ENCODE measurements at places on chromosomes 3 and 15. TPM values are rescaled to one million over a fixed set of nuclear protein-coding genes. Genes with fewer than 3 reads are reported as not detected.

MAP1A gene
- total RNA-seq: 60.9 TPM

DNA sequence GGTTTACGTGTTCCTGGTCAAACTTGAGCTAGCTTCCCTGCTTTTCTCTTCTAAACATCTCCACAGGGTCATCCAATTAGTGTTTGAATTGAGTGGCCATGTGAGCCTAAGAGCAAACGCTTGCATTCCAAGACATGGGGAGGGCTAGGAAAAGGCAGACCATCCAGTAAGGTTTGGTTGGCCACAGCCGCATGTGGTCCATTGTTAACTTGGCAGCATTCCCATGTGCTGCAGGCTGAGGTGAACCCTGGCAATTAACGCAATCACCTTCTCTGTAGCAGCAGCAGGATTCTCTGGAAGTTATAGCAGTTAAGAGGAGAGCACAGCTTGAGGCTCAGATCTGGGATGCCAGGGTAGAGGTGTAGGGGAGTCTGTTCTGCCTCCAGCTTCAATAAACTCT is 502.2 kb upstream of the LMCD1 start:
- DNase-seq: no peak

FBXL2 gene
- 16.8 TPM for total RNA-seq

GRCh38 chr3:66484106-66484844 is 16.5 kb downstream of the LRIG1 start:
- DNase-seq: no peak

GREM1 gene
- 527 TPM for total RNA-seq

OGG1 gene
- 32.2 TPM for total RNA-seq

DNA sequence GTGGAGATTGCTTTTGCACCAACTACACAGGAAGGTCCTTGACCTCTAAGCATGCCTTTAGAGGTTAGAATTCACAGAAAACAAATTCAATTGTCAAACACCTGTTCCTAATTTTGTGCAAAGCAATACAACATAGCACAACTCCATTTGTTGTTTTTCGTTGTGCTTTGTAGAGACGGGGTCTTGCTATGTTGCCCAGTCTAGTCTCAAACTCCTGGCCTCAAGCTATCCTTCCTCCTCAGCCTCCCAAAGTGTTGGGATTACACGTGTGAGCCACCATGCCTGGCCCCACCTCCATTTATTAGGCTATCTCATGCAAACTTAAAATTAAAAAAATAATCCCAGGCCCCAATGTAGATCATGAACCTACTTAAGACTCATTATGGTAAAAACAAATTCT is 6.0 kb downstream of the NCBP2 start:
- no peak for DNase-seq

- DNase-seq: no peak
These were observed 19.5 kb downstream of the GMPS start for GRCh38 chr3:155889952-155890351.

DNA sequence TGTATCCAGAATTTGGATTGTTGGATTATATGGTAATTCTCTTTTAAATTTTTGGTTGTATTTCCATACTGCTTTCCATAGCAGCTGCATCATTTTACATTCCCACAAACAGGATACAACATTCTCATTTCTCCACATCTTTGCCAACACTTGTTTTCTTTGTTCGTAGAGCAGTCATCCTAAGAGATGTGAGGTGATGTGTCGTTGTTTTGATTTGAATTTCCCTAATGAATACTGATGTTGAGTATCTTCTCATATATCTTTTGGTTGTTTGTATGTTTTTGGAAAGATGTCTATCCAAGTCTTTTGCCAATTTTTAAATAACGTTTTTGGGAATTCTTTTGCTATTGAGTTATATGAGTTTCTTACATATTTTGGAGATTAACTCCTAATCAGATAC is 93.6 kb downstream of the GMNC start:
- no peak for DNase-seq

GRCh38 chr3:30221619-30222018 is 384.8 kb upstream of the TGFBR2 start:
- no peak for DNase-seq

ADCY5 gene
- total RNA-seq: 0.43 TPM

DNA sequence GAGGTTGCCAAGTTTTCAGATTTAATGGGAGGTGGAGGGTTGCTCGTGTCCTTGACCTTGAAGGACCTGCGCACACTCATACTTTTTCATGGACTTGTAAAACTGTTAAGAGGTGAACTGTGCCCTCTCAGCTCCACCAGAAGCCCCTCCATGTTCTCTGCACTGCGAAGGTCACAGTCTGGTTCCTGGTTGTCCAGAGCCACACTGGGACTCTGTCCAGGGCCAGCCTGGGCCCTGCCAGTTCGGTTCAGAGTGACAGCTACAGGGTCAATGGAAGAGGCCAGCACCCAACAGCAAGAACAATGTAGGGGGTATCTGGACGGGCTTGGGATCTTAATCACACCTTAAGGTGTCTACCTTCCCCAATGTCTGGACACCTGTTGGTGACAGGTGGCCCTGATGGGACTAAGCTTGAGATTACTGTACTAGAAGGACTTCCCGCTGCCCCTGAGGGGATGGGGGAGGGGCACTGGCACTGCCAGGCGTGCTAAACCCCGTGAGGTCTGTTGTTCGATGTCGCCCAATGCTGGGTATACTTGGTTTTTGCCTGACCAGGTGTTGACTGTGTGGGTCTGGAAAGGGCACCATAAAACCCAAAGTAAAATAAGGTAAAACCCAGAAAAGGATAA is 34.7 kb downstream of the GRK7 start:
- no peak for DNase-seq

Data from fibroblast of villous mesenchyme (primary cell).